ENCODE measurements at places on chromosomes 7 and 10.

DNA sequence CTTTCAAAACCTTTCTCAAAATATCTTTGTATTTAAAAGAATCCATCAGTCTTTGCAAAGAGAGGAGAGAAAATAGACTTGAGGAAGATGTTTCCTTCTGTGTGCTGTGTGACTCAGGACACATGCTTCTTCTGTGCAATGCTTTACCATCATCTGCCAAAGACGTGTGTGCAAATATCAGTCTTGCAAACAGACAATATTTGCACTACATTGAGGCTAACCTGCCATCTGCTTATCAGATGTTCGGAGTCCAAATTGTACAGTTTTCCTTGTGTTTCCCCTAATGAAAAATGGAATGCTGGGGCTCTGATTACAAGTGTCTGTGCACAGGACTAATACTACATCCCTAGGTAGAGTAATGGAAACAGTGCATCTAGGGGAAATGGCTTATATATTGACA lies 353.1 kb upstream of the LRRTM3 start:
- DNase-seq, result no peak

- no peak for DNase-seq
These were observed 44.6 kb downstream of the GTF2IRD1 start for GRCh38 chr7:74498354-74498753.

- DNase-seq, result no peak
These were observed 21.8 kb upstream of the PIP4K2A start for GRCh38 chr10:22736134-22736533.

GRCh38 chr10:20327954-20328353 lies 511.7 kb downstream of the PLXDC2 start:
- no peak for DNase-seq

- no peak for DNase-seq
These were observed 12.7 kb downstream of the RAB19 start for GRCh38 chr7:140416560-140416959.

DNA sequence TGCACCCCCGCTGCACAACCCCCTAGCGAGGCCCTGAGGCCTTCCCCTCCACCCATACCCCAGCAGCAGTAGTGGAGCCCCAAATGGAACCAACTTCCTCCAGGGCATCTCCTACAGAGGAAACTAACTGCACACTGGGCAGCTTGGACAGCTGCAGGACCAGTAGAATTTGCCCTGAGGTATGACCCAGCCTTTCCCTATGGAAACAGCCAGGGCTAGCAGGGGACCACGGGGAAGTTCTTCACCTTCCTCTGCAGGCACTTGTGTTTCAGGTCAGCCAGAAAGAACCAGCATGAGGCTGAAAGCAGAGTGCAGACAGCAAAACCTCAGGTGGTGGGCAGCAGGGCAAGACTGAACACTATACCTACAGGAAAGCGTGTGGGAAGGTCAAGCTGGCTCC lies 5.7 kb upstream of the EEPD1 start:
- no peak for DNase-seq

- no peak for DNase-seq
These were observed 488.5 kb downstream of the MDFIC start for GRCh38 chr7:115410434-115410820.

All from right lobe of liver (tissue), 6 donors.